ENCODE measurements at places on chromosomes 12 and 14.

DNA sequence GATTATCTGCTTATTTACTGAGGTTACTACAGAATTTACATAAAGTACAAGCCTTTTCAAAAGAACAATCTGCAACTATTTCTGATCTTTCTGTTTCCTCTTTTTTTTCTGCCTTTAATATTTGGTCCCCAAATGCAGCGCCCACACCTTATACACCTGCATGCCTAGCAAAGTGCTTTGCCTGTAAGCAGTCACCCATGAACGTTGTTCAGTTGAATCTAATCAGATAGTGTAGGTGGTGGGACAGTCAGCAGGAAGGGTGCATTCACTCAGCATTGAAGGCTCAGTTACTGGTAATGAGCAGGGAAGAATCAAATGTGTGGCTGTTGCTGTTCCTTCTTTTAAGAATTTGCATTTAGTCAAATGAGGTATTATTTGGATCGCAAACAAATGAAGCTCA is 108.4 kb downstream of the GPR135 start:
- no peak for DNase-seq

- no peak for DNase-seq
Observed at GRCh38 chr14:51988221-51988620, 1.1 kb upstream of the RTRAF start.

- no peak for DNase-seq
Observed at GRCh38 chr12:11427341-11427740, 32.0 kb upstream of the PRB2 start.

DNA sequence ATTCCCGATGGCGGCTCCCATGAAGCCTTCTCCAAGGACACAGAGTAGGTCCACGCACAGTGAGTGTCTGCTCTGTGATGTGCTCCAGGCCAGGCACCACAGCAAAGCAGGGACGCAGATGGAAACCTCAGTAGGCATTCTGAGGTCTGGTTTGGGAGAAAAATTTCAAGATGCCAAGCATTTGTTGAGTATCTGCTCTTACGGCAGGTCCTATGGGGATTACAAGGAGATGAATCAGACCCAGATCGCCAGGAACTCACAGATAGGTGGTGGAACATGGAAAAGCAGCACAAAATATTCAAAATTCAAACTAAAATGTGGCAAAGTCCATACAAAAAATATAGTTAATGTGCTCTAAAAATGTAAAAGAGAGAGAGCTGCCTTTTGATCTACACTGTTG is 684.9 kb upstream of the TMEM132C start:
- DNase-seq, result no peak

GRCh38 chr12:94988471-94988870 is 15.0 kb downstream of the NDUFA12 start:
- DNase-seq, result no peak

DNA sequence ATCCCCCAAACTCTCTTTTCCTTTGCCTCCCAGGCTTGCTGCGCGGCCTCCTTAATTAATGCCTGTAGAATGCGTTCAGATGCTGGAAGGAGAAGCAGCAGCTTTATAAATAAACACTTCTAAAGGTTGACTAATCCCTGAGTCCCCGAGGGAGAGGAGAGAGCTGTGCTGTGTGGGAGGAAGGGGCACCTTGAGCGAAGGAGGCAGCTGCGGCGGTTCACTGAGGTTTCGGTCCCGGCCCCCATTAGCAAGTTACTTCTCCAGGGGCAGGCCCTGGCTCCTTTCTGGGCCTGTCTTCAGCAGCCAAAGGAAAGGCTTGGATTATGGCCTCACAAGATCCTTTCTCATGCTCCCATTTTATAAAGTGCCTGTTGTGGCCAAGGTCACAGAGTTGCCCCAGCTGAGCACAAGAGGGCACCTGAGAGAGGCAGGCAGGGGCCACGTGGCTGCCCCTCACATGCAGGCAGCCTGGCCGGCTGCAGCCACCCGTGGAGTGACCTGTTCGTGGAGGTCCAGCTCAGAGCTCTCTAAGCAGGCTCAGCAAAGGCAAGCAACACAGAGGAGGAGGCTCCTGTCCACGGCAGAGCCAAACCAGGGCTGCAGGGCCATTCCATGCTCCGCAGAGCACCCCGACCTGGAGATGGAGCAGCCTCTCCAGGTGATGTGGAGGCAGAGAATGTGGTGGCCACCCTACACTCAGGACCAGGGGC is 15.0 kb upstream of the CACNA2D4 start:
- DNase-seq, result no peak

DNA sequence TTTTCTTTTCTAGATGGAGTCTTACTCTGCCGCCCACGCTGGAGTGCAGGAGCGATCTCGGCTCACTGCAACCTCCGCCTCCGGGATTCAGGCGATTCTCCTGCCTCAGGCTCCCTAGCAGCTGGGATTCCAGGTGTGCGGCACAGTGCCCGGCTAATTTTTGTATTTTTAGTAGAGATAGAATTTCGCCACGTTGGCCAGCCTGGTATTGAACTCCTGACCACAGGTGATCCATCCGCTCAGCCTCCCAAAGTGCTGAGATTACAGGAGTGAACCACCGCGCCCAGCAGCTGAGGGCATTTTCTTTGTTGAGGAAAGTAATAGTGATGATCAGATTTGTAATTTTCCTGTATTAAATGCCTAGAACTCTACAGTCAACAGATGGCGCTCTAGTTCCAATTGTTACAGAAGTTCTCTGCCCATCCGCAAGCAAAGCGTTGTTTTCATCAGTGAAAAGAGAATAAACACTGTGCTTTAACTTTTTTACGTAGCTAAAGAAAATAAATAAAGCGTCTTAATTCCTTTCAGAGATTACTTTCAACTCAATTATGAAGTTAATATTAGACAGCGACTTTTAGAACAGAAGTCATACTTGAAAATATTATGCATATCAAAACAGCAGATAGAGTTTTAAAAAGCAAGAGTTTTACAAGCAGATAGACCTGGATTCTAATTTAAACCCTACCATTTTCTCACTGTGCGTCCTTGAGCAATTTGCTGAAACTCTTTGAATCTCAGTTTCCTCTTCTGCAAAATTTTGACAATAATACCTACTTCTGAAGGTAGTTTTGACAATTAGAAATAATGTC is 335.1 kb downstream of the DUSP6 start:
- no peak for DNase-seq

- DNase-seq, result peak; percentile 40
Observed at GRCh38 chr12:53047221-53048032, 2.4 kb upstream of the TNS2 start.

- DNase-seq, result no peak
Observed at GRCh38 chr14:95361373-95362137, 41.8 kb upstream of the CLMN start.

GRCh38 chr12:129378496-129378895 is 525.2 kb downstream of the GLT1D1 start:
- DNase-seq, result no peak

DNA sequence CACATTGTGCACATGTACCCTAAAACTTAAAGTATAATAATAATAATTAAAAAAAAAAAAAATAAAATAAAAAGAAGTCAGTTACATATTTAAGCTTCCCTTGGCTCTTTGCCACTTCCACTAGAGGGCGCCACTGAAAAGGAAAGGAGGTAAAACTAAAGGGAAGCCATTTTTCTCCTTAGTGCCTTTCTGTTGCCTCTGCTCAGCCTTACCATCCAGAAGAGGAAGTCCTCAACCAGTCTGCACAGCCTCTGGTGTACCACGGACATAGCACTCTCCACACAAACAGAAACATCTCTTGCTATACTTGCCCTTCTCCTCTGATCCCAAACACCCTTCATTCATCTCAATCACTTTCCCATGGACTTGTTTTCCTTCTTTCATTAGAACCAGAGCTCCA is 169.0 kb upstream of the EEA1 start:
- DNase-seq, result peak; percentile 25

DNA sequence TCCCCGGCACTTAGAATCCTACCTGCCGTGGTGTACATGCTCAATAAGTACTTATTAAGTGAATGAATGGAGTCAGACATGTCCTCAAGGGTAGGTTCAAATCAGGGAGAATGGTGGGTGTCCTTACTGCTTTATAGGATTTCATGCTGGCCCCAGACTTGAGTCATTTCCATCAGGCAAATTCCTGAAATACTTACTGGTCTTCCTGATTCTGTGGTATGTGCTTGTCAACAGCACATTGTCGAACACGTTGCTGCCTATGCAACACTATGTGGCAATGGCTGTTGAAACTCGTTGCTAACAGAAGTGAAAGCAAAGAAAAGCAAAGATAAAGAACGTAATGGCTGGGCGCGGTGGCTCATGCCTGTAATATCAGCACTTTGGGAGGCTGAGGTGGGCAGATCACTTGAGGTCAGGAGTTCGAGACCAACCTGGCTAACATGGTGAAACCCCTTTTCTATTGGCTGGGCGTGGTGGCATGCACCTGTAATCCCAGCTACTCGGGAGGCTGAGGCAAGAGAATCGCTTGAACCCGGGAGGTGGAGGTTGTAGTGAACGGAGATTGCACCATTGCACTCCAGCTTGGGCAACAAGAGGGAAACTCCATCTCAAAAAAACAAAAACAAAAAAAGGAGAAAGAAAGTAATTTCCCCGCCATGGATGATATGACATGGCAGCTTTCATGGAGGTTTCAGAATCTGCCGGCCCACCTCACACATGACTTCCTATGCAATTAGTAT is 214.9 kb downstream of the ZFP36L1 start:
- DNase-seq, result no peak

- DNase-seq, result no peak
Observed at GRCh38 chr12:83225806-83226205, 539.1 kb downstream of the TMTC2 start.
